A172 (cell line): ENCODE measurements at places on chromosomes 4 and X.

DNA sequence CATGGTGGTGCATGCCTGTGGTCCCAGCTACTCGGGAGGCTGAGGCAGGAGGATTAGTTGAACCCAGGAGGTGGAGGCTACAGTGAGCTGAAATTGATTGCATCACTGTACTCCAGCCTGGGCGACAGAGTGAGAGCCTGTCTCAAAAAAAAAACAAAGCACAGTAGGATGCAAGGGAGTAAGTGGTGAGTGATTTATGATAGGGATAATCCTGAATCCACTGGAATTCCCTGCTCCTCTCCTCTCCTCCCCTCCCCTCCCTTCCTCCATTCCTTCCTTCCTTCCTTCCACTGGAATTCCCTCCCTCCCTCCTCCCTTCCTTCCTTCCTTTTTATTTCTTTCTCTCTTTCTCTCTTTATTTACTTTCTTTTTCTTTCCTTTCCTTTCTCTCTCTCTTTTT is 40.9 kb upstream of the NKRF start:
- peak; percentile 5 for DNase-seq

- DNase-seq: no peak
Measured at GRCh38 chr4:68074397-68074796, 55.3 kb downstream of the TMPRSS11F start.

DNA sequence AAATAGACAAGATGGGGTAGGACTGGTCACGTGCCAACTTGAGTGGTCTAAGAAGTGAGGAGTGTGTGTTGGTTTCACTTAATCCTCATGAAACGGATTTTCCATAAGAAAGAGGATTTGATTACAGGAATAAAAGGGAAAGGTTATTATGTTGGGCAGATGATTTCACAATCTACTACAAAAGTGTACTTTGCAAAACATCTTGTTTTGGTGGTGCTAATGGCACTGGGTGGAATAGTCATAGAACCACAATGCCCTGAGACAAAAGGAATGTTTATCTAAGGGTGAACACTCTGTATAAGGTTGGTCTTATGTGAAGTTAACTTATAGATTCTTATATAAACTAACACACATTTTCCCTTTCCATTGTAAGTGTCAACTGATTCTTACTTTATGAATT is 45.6 kb downstream of the GLUD2 start:
- no peak for DNase-seq

DNA sequence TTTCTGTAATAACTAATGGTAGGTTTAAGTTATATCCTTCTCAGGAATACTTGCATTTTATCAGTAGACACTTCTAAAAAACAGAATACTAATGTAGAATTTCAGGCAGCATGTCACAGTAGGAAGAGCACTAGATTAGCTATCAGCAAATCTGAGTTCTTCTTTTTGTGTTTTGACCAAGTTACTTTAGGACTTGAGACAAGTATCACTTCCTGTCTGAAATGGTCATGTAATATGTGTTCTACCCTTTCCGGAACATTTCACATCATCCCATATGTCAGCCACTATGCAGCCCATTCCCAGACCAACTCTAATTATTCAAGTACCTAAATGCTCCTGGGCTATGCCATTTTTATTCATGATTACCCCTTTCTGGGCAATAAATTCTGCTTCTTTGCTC is 401.8 kb upstream of the RPS6KA3 start:
- DNase-seq: no peak

GRCh38 chrX:19174401-19175025 is 52.2 kb upstream of the ADGRG2 start:
- DNase-seq: peak; percentile 88

- DNase-seq: no peak
Measured at GRCh38 chrX:10882484-10882883, 228.6 kb upstream of the HCCS start.

GRCh38 chr4:139841464-139842195 is 176.0 kb downstream of the MGST2 start:
- DNase-seq: no peak

- no peak for DNase-seq
Measured at GRCh38 chrX:66504481-66504880, 134.4 kb downstream of the EDA2R start.

DNA sequence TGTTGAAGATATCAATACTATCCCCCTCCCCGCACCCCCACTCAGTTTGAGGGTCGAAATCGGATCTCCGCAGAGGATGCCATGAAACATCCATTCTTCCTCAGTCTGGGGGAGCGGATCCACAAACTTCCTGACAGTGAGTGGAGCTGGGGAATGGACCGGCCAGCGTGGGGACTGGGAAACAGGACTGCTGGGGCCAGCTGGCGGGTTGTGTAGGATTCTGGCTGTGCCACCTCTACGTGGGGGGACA is 5.5 kb upstream of the USP11 start:
- DNase-seq: no peak

DNA sequence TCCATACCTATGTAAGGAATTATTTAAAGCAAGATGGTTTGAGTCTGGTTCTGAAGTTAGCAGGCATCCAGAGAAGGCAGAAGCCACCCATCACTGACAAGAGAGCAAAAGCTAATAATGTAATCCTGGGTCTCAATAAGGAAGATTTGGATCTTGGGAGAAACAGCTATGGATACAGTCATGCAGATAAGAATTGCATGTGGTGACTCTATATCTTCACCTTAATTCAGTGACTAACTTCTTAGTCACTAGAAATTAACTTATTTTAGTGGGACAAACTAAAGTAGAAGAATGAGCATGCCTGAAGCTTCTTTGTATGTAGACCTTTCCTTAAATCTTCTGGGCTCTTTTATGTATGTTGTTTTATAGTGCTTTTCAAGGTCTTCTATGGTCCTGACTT is 66.6 kb downstream of the ATP10D start:
- DNase-seq: peak; percentile 48

DNA sequence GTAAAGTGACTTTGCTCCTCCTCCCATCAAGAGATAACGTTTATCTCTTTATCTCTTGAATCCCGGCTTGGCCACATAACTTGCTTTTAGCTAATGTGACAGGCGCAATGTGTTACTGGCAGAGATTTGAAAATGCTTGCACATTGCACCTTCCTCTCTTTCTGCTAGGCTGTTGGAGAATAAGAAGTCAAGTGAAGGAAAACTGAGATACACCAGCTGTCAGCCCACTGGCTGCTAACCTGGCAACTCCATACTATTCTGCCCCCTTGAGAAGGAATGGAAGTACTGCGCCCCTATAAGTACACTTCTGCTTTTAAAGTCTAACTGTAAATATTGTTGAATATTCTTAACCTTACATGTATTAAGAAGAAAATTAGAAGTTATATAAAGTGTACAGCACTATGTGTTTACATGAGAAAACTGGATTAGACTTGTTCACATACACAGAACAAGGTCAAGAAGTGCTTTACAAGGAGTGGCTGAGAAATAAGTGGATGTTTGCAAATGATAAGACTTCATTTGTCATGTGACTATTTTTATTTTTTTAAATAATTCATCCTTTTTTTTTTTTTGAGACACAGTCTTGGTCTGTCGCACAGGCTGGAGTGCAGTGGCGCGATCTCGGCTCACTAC is 424.5 kb upstream of the CTSO start:
- peak; percentile 40 for DNase-seq

- no peak for DNase-seq
Measured at GRCh38 chr4:151455212-151455611, 46.2 kb downstream of the FHIP1A start.

DNA sequence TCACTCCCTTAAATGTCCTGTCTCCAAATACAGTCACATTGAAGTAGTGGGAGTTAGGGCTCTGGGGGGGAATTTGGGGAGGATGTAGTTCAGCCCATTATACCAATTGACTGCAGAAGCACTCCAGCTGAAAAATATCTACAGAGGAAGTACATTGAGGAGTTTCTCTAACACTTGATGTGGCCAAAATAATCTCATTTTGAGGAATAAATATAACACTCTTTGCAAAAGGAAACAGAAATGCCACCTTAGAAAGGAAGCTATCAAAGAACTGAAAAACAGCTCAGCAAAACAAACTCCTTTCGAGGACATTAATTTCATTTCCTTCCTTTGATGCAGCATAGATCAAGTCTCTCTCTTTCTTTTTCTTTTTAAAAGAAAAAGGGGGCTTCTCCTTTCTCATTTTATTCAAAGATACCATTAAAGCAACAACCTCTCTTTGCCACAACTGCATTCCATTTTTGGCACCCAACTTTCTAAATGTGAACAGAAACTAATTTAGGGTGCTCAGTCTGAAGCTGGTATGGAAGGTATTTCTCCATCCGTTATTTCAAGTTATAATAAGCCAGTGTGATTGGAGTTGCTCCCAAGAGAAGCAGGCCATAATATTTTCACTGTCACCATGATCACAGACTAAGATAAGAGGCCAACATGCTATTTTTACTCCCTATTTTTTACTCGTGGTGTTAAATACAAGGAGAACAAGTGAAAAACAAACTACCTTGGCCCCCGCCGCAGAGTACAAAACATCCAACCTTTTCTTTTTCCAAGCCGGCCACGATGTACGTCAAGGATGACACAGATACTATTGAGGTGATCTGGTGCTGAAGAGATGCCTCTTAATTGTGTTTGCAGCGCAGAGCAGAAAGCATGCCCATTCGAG is 230.4 kb upstream of the GATB start:
- no peak for DNase-seq

DNA sequence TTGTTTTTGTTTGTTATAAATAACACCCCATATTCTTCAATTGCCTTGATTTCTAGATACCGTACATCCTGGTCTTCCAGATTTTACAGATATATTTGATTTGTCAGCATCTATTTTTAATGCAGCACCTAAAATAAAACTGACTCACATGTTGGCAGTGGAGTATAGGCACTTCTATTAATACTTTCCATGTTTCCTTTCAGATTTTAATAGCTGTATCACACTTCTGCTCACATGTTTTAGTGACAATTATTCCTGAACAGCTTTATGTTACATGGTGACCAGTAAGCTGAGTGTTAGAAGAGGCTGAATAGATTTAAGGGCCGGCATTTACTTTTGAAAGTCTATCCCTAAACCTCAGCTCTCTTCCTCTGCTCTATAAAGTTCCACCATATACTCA is 46.1 kb downstream of the C4orf46 start:
- DNase-seq: no peak

DNA sequence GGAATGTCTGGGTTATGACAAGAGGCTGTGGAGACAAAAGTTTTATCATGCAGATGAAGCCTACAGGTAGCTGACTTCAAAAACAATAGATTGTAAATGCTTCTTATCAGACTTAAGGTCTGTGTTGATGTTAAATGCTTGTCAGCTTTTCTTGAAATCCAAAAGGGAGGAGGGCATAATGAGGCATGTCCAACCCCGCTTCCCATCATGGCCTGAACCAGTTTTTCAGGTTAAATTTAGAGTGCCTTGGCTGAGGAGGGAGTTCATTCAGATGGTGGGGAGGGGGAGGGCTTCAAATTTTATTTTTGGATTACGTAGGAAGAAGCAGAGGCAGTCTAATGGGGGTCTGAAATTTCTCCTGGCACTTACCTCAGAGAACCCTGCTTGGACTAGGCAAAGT is 207.7 kb upstream of the HDX start:
- no peak for DNase-seq

DNA sequence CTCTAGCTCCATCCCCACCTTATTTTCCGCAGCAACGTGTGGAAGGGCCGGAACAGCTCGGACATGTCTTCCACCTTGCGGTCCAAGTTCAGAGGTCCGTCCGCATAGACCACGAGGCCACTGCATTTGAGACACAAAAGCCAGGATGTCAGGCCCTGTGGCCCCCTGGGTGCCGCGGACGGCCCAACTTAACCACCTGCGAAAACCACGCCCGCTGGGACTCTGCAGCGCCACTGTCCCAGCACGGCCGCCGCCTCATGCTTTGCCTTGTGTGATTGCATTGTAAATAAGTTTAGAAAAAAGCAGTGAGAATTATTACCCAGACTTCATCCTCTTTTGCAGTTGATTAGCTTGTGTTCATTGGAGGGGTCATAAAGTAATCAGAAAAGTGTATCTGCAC is 58.2 kb upstream of the MXD4 start:
- no peak for DNase-seq

DNA sequence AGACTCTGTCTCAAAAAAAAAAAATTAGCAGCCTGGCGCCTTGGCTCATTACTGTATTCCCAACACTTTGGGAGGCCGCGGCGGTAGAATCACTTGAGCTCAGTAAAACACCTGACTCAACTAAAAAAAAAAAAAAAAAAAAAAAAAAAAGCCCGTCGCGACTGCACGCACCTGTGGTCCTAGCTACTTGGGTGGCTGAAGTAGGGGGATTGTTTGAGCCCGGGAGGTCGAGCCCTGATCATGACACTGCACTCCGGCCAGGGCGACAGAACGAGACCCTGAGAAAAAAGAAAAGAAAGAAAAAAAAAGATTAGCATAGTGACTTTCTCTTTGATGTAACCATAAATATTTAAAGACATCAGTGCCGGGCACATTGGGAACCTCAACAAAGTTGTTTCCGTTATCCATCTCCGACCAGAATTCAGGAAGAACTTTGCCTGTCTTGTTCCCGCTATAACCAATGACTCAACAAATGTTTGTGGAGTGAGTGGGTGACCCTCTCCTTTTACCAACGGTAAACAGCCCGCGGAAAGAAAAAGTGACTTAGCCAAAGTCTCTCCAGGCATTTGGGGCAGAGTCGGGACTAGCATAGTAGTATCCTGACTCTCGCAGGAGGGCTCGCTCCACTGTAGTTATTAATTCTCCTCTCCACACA is 553 bp upstream of the MED28 start:
- DNase-seq: no peak

GRCh38 chr4:56752985-56753384 is 68.5 kb downstream of the SPINK2 start:
- DNase-seq: no peak

DNA sequence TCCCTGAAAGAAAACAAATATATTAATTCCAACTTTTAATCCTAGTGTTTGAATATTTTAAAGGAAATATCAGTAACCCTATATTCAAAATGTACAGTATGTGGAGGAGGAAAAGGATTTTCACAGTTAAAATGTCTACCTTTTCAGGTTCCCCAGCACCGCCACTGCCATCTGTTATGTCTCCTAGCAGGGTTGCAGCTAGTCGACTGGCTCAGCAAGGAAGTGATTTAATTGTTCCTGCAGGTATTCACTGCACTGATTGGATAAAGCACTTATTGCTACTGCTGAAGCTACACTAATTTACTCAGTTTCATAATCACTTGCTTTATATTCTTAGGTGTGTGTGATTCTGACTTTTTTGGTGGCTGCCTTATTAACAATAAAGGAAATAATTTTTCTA is 65.5 kb upstream of the FHDC1 start:
- no peak for DNase-seq

DNA sequence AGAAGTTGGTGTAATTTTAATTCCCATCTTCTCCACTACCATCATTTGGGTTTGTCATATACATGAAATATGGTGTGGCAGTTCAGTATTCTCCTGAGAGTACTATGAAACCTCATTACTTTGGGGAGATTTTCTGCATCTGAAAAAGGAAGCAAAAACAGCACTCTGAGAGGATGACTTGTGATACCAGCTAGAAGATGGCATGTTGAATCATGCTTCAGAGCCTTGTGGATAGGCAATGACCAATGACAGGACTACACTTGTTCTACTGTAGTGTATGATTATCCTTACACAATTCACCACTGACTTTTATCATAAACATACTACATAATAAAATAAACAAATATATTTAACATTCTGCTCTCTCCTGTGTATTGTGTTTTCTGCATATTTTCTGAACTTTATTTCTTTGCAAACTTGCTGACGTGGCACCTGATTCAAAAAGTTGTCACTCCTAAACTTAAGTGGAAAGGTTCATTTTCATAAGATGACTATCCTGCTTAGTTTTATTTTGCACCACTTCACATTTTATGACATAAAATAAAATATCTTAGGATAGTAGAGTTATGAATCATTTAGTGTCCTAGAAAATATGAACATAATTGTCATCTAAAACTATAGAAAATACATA is 991.3 kb downstream of the FSTL5 start:
- DNase-seq: no peak
